Astrocyte of the hippocampus (primary cell): ENCODE measurements at places on chromosomes 13 and 19.
A peak's percentile ranks its signal among the peaks of the same experiment; 100 is the strongest.

DNA sequence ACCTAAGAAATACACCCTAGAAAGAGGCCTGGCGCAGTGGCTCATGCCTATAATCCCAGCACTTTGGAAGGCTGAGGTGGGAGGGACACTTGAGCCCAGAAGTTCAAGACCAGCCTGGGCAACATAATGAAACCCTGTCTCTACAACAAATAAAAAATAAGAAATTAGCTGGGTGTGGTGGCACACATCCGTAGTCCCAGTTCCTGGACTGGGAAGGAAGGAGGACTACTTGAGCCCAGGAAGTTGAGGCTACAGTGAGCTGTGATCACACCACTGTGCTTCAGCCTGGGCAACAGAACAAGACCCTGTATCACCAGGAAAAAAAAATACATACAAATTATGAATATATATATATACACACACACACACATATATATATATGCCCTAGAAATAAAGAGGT is 42.7 kb downstream of the PHF11 start:
- no peak for DNase-seq

- DNase-seq = no peak
Measured at GRCh38 chr13:101325423-101325822, 90.9 kb downstream of the NALCN start.

DNA sequence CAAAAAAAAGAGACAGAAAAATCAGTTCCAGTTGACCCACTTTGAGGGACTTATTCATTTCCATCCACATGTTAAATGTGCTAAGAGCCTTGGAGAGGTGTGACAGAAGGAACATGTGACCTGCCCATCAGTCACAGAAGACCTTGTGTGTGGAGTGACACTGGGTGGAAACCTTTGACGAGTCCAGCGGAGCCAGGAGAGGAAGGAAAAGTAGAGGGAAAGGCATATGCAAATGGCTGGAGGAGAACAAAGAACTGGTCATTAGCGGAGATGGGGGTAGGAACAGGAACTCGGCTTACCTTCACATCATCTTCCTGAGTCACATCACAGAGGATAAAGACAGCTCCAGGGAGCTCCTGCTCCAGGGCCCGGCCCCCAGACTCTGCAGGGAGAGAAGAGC is 2.3 kb downstream of the HSD17B14 start:
- no peak for DNase-seq

- no peak for DNase-seq
Measured at GRCh38 chr13:31060220-31060619, 101.5 kb downstream of the HSPH1 start.

DNA sequence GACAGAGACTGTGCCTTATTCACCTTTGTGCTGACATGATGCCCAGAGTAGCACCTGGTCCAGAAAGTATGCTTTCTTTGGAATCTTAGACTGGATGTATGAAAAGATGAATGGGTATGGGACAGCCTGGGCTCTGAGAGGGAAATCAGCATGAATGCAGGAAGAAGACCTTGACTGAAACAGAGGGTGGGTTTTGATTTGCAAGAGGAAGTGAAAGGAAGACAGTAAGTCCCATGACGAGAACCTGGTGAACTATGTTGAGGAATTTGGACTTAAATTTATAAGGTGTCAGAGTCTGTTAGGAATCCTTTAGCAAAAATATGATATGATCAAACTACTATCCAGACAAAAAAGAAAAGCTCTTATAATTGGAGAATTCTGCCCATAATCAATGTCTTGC is 301.9 kb downstream of the SPRY2 start:
- DNase-seq = no peak

- DNase-seq = no peak
Measured at GRCh38 chr19:39913682-39914333, 20.6 kb downstream of the FCGBP start.

GRCh38 chr13:64165826-64166225 is 2750.2 kb upstream of the PCDH20 start:
- no peak for DNase-seq

DNA sequence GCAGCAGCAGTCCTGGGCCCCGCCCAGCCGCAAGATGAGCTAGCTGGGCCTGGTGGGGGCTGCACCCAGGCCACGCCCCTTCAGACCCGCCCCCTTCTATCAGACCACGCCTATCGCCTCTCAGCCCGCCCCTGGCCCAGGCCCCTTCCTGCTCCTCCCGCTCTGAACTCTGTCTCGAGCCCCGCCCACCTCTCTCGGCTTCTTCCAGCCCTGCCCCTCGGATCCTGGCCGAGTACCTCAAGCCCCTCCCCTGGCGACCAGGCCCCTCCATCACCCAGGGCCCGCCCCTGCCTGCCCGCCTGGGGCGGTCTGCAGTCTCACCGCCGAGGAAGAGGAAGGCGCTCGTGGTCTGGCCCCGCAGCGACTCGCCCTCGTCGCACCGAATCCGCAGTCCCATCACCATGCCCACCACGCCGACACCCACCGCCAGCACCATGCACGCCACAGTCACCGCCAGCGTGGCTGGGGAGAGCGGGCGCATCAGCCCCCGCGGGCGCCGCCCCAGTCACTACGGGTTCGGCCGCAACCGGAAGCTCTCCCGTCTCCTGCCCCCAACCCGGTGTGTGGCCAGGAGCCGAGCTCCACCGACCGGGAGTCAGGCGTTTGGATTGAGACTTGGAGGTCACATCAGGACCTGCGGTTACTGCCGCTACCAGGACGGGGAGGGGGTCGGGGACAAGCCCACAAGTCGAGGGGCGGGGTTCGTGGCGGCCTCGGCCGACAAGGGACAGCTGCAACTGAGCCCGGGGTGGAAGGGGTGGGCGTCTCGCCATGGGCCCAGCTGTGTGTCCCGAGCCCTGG is 1.0 kb downstream of the CLDND2 start:
- peak; percentile 100 for DNase-seq

GRCh38 chr19:7272856-7273578 is 21.2 kb downstream of the INSR start:
- no peak for DNase-seq

DNA sequence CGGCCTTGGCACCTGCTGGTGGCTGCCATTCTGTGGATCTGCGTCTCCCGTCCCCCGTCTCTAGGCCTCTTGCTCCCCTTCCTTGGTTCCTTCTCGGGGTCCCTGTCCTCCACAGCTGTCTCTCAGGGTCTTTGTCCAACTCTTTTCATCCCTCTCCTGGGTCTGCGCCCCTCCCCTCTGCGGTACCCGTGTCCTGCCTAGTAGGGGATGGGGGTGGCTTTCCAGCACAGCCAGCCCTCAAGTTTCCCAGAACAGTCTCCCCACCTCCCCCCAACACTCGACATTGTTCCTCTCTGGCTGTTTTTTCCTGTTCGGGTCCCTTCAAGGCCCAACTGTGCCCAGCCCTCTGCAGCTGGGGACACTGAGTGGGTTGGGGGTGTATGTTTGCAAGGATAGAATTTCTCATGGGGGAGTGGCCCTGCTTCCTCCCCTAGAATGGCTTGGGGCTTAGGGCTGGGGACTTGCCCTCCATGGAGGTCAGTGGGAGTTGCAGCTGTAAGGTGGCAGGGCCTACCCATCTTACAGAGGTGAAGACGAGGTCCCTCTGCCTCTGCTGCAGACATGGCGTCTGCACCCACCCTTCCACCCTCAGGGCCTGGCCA is 762 bp upstream of the ADM5 start:
- DNase-seq = no peak

DNA sequence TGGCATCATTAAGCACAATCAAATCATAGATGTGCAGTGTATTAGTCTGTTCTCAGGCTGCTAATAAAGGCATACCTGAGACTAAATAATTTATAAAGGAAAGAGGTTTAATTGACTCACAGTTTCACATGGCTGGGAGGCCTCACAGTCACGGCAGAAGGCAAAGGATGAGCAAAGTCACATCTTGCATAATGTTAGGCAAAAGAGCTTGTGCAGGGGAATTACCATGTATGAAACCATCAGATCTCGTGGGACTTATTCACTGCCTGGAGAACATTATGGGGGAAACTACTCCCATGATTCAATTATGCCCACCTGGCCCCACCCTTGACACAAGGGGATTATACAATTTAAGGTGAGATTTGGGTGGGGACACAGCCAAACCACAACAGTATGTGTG is 245.2 kb upstream of the DACH1 start:
- DNase-seq = no peak

GRCh38 chr19:11286312-11286974 is 9.5 kb upstream of the TSPAN16 start:
- no peak for DNase-seq

GRCh38 chr13:114067381-114067885 is 65.0 kb downstream of the RASA3 start:
- DNase-seq = no peak

DNA sequence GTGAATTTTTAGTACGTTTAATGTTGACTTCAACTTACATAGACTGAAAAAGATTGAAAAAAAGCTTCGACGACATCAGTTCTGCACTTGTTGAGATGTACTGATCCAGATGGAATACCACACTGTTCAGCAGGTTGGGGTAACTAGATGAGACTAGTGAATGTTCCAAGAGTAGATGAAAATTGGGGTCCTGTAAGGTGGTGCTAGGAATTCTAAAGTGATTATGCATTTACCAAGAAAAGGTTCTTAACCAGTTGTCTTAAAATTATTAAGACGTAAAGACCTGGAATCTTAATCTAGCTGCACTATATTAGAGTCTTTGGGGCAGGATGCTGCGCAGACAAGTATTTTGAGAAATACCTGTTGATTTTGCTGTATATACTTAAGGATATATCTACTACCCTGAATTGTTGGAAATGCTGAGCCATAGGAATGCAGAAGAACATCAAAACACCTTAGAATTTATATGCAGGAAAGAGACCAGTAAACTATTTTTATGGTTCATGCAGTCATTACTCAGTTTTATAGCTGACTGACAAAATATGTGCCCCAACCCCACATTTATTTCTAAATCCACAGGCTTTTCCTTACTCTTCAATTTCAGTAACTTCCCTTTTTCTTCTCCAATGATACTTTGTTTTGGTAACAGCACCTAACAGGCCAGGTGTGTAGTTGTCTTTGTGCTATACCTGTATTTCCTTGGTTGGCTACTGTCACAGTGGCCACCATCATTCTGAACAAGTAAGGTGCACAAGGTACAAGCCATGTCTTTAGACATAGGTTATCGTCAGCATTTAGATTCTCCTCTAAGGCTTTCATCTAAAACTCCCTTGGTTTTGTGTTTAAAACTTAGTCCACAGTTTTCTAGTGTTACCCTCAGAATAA is 8.6 kb downstream of the MIR17HG start:
- no peak for DNase-seq

GRCh38 chr13:101700598-101700997 is 248.1 kb downstream of the ITGBL1 start:
- DNase-seq = peak; percentile 70

DNA sequence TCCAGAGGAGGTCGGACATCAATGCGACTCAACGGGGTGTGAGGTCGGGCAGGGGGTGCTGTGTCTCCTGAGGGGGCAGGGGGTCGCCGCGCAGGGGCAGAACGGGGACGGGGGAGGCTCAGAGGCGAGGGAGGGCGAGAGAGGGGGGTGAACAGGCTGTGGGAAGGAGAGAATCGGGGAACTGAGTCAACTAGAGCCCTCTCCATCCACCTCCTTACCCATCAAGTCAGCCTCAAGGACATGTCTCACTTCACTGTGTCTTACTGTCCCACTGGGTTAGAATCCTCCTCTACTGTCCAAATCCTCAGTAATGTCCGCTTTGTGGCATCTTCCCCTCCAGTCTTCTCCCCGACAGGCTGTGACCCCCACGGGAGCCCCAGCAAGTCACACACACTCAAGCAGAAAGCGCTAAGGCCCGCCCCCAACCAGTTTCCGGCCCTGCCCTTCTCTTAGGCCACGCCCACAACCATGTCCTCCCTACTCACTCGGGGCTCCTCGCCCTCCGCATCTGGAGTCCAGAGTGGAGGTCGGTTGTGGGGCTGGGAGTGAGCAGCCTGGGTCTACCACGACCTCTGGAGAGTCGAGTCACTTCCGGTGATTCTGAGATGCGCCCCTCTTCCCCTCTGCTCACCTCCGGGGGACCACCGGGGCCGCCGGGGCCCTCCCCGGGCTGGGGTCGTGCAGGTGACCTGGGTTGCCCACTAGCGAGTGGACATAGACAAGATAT is 9.3 kb downstream of the PLEKHA4 start:
- DNase-seq = no peak

- no peak for DNase-seq
Measured at GRCh38 chr19:7236153-7236552, 58.1 kb downstream of the INSR start.

- DNase-seq = peak; percentile 90
Measured at GRCh38 chr13:21670883-21671619, at the start of gene FGF9. TSS of gene FGF9 (plus strand) at chr13:21671073. CDS start at chr13:21671913, 840 bp downstream.

DNA sequence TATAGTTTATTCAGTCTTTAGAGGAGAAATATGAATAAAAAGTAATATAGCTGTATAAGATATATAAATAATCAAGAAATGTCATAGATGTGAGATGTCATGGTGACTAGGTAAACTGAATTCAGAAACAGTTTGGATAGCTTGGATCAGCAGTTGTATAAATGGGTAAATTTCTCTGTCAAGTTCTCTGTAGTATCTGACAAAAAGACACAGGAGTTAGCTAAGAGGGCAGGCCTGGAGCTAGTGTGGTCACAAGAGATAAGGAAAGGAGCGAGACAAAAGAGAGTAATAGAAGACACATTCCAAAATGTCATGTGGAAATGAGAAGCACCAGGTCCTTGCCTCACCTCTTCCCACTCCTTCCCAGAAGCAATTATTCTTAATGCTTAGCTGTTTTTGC is 349.0 kb downstream of the LMO7 start:
- DNase-seq = no peak

DNA sequence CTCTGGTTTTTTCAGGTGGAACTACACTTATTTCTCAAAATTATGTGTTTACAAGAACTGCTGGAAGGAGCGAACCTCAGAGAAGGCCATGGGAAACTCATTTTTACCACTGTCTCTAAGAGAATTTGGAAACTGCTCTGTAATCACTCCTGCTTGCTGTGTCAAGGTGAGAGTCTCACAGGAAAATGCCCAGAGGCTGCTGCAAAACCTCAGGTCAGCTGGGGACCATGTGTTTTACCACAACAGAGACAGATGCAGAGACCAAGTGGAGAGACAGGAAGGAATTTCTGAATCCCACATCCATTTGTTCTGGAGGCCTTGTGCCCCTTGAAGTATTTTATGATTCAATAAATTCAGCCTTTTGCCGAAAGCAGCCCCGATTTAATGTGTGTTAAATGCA is 743.8 kb upstream of the SLC10A2 start:
- no peak for DNase-seq

- no peak for DNase-seq
Measured at GRCh38 chr13:45584816-45585215, 30.7 kb downstream of the ERICH6B start.
